Suprapubic skin (tissue), 4 donors: ENCODE measurements at places on chromosomes 2 and 18.

DNA sequence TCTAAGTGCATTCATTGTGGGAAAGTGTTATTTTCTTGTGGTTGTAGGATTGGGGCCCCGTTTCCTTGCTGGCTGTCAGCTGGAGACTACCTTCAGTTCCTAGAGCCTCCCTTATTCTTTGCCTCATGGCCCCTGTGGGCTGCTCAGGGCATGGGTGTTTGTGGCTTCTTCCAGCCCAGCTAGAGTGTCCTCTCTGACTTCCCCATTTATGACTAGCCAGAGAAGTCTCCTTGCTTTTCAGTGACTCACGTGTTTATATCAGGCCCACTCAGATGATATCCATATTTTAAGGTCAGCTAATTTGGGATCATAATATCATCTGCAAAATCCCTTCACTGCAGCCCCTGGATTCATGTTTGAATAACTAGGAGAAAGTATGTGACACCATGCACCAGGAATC is 62.8 kb downstream of the DTNA start:
- DNase-seq, result no peak

GRCh38 chr18:62939926-62940325 is 224.6 kb downstream of the PHLPP1 start:
- DNase-seq, result no peak

- no peak for DNase-seq
Measured at GRCh38 chr2:226898897-226899296, 63.0 kb downstream of the RHBDD1 start.

DNA sequence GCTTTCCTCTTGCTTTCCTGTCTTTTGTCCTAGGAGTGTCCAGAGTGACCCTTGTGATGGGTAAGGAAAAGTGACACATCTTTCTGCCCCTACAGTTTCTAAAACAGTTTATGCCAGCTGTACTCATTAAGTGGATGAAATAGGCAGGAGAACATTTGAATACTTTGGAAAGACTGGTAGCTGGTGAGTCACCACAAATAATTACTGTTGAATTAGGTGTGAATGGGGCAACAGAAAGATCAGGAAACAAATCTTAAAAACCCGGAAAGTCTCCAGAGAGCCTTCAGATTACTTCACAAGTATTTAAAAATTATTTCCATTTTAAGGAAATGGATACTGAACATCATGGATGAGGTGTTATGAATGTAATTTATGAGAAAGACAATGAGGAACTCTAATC is 278.5 kb downstream of the CLIP4 start:
- no peak for DNase-seq

DNA sequence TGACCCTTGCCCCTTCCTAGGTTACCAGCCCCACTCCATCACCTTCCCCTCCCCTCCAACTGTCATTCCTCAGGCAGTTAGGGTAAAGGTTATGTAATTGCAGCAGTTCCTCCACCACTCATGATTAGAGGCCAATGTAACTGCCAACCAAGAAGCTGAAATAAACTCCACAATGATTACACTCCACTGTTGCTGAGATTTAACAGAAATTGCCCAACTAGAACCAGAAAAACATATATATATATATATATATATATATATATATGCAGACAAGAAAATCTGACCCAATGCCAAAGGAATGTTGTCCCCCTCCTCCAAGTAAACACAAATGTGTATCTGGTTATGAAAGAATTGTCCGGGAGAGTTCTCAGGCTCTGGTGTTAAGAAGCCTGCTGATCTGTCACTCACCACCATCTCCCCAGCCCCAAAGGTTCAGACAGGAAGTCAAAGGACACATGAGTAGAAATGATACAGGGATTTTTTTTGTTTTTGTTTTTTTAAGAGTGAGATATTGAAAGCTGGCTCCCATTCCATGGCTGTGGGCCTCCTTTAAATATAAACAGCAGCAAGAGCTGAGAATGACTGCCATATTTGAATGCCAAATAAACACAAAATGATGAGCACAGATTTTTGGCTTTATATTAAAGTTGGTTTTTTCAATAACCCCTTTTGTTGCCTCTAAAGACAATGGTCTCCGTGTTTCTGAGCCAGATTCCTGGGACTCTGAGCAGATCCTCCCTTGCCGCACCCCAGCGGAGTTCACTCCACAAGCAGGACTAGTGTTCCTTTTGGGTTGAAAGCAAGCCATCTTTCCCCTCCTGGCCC is 127.2 kb upstream of the MAPRE2 start:
- DNase-seq, result no peak

DNA sequence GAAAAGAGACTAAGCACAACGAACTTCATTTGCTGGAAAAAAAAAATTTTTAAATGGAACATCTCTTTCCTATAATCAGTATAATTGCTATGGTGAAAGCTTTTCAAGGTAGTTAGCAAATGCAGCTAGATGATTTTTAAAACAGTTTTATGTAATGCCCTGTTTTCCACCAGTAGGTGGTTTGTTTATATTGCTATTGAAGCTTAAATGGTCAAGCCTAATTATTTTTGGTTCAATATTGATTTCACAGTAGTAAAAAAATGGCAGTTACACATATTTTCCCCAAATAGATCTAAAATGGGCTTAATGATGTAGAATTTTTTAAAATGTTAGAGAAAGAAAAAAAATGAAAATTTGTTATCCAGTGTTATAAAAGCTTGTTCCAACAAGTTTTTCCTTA is 70.2 kb downstream of the CDH19 start:
- no peak for DNase-seq

GRCh38 chr2:128817171-128817570 is 498.5 kb upstream of the HS6ST1 start:
- DNase-seq, result no peak
